Effector memory CD8-positive, alpha-beta T cell (primary cell): ENCODE measurements at places on chromosomes 16 and 17.

DNA sequence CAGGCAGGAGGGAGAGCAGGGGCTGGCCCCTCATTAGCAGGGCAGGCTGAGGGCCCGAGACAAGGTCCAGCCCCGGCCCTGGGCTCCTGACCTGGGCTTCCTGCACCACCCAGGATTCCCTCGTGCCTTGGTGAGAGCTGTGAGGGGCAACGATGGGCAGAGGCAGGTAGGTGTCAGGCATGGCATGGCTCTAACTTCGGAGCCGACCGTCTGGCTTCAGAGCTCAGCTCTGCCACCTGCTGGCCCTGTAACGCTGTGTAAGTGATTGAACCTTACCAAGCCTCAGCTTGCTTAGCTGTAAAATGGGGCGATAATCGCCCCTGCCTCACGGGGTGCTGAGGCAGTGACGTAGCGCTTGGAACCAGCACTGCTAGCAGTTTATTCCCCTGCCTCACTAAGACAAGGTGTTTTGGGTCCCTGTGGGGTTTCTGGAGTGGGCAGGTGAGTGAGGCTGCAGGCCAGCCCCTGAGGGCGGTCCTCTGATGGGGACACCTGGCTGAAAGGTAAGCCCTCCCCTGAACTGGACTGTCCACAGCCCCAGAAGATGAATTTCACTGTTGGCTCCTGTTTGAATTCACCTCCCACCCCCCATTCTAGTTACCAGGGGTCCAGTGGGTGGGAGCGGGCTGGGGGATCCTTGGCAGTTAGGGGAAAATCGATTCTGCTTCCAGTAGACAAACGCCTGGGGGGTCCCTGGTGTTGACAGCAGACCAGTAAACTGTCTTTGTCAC lies 184.8 kb upstream of the GSE1 start:
- peak; percentile 45 for DNase-seq

- DNase-seq: no peak
Observed at GRCh38 chr16:9091867-9092281, 430 bp downstream of the HAPSTR1 start.

- DNase-seq: no peak
Observed at GRCh38 chr17:20228860-20229259, 219.7 kb downstream of the SPECC1 start.

DNA sequence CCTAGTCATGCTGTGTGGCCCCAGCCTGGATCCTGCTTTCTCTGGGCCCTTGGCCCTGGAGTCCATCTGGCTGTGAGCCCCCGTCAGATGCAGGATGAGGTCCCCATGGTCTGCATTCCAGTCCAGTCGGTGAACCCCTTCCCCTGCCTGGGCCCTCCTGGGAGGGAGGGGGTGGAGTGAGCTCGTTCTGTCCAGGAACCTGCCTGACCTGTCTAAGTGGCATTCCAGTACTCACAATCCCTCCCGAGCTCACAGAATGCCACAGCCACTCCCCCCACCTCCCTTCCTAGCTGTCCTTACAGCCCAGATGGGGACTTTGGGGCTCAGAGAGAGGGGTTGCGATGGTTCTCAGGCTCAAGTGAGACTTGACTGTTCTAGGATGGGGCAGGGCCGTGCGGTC lies 15.5 kb downstream of the SPNS2 start:
- no peak for DNase-seq

DNA sequence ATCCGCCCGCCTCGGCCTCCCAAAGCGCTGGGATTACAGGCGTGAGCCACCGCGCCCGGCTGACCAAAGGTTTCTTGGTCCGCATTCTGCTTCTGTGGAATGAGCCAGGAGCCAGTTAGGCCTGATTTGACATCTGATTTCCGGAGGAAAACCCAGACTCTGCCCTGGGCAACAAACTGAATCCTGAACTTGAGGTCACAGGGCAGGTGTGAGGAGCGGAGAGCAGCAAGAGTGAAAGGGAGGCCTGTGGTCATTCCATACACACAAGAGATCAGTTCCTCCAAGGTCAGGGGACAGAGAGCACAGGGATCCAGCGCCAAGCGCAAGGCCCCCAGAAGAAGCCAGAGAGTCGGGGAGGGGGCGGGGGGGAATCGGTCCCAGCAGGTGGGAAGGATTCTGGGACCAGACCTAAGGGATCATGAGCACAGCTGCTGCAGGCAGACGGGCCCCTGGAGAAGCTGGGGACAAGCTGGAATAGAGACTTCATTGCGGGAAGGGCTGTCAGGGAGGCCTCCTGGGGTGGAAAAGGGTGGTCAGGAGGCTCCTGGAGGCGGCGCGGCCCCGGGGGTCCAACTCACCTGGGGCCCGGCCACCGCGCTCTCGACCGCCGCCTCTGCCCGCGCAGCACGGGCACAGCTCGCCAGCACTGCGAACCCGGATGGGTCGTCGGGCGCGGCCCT lies 436 bp downstream of the SHPK start:
- DNase-seq: no peak

DNA sequence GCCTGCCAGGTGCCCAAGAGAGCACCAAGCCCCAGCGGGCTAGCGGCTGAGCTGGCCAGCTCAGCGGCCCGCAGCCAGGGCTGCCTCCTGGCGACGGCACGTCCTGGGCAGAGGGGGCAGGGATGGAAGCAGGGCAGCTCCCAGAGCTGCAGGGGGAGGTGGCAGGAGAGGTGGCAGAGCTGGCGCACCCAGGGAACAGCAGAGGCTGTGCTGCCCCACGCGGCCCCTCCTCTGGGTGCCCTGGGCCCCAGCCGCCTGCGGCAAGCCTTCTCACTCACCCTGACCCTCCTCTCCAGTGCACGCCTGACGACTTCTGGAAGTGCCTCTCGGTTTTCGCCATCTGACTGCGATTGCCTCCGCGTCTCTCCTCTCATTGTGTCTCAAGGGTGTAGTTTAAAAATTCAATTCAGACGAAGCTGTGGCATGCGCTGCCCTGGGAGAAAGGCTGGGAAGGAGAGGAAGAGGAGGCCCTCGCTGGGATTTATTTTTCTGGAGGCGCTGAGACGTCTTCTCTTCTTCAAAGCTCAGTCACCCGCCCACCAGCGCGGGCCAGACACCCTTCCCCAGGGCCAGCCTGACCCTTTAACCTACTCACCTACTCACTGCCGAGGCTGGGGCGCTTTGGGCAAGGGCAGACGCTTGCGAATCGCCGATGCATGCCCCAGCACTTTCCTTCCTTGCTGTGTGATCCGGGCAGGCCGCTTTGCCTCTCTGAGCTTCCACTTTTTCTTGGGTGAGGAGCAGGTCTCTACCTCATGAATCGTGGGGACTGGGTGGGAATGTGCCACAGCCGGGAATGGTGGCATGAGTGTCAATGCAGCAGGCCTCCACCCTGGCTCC lies 24.9 kb downstream of the GSE1 start:
- DNase-seq: no peak

GRCh38 chr16:89115216-89115861 lies 21.7 kb downstream of the ACSF3 start:
- DNase-seq: peak; percentile 84

- no peak for DNase-seq
Observed at GRCh38 chr17:67111327-67111726, 67.0 kb downstream of the CACNG1 start.

DNA sequence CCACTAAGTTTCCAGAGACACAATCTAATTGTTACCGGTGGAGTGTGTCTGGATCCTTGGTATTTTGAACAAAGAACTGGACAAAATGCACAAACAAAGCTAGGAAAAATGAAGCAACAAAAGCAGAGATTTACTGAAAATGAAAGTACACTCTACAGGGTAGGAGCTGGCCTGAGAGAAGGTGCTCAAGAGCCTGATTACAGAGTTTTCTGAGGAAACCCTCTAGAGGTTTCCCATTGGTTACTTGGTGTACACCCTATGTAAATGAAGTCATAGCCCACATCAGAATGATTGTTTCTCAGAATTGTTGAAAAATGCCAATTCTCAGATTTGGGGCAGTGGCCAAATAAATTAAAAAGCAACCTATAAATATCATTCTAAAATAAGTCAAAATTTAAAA lies 436.4 kb downstream of the KCNJ18 start:
- no peak for DNase-seq

GRCh38 chr17:14092808-14093207 lies 23.5 kb downstream of the COX10 start:
- no peak for DNase-seq

GRCh38 chr17:65055280-65055707 lies 1.2 kb downstream of the GNA13 start:
- no peak for DNase-seq

- no peak for DNase-seq
Observed at GRCh38 chr16:1989209-1990100, at the start of gene SYNGR3. Gene SYNGR3, plus strand, starts transcription at chr16:1989970. Its CDS starts 133 bp downstream, at chr16:1990103.

DNA sequence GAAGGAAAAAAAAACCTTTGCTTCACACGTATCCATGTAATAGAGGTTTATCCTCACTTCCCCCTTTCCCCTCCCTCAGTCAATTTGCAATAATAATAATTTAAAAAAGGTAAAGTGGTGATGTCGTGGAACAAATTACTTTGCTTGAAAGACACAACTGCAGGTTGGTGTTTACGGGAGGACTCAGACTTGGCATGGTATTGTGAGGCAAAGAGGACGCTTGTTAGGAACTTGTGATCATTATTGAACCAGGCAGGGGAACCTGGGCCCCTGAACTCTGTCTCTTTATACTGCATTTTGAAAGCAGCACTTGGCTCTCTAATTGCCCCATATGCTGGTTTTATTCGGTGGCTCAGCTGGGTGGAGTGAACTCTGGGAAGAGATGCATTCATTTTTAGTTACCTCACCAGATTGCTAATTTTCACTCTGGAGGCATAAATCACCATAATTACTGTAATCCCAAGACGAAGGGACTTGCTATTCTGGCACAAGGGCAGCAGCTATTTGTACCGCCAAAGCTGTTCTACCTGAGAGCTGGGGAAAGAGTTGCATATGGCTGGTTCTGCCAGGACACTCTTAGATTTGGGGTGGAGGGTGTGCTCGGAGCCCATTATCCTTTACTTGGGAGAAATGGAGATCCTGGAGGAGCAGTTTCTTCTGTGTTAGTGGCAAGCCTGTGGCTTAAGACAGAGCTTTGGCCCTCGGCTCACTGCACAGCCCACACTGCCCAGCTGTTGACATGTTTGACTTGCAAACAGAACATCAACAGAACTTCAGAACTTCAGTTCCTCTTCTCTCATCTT lies 5.7 kb upstream of the DHX8 start:
- no peak for DNase-seq

DNA sequence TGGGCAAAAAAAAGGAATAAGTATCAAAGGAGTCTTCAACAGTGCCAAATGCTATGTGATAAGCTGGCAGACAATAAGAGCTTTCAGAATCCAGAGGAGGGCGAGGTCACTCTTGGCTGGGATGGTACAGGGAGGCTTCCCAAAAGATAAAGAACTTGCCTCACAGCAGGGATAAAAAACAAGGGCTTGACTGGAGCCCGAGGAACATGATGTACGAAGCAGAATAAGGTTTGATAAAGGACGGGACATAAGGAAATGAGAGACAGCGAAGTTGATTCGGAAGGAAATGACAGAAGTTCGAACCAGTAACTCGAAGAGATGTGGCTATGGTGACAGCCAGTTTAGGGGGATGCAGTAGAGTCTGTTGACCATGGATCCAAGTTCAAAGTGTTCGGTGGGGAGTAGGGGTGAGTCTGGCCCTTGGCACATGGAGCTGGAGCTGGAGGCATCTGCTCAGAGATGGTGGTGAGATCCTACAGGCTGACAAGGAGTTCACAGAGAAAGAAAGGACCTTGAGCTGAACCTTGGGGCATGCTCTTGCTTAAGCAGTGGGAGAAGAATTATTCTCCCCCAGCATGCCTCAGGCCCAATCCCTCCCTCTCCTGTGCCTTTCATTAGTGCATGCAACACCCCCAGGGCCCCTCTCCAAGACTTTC lies 137.6 kb upstream of the RCVRN start:
- no peak for DNase-seq

- no peak for DNase-seq
Observed at GRCh38 chr17:58269557-58270291, 11.0 kb downstream of the MPO start.

DNA sequence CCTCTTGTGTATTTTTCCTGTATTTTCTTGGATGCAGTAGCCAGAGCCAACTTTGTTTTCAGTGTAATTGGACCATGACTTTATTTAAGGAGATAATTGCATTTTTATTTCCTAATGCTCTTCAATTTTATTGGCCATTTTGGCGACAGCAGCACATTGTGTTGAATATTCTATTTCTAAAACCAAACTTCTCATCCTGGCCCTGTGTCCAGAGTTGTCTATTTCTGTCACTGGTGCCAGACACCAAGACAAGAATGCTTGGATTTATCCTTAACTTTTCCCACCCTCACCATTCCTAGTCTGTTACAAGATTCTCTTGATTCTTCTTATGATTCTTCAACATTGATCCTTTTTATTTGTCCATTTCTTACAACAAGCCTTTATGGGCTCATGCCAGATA lies 37.1 kb downstream of the ARHGAP44 start:
- no peak for DNase-seq

- DNase-seq: no peak
Observed at GRCh38 chr17:69762359-69762758, 312.7 kb upstream of the KCNJ16 start.

GRCh38 chr16:75919664-75920063 lies 193.4 kb upstream of the CPHXL start:
- no peak for DNase-seq

DNA sequence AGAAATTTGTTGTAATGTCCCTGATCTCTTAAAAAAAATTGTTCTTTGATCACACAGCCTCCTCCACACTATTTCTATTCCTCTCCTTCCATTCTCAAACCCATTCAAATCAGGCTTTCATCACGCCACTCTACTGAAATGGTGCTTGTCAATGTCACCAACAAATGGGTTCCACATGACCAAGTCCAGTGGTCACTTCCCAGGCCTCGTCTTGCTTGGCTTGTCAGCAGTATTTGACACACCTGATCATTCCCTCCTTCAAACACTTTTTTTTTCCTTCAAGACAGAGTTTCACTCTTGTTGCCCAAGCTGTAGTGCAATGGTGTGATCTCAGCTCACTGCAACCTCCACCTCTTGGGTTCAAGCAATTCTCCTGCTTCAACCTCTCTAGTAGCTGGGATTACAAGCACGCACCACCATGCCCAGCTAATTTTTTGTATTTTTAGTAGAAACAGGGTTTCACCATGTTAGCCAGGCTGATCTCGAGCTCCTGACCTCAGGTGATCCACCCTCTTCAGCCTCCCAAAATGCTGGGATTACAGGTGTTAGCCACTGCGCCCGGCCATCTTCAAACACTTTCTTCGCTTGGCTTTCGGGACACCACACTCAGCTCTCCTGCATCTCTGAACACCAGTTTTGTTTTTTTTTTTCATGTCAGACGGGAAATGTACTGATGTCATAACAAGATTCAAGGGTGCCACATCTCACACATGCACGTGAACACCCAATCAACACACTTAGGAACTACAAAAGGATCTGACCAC lies 18.3 kb downstream of the NQO1 start:
- no peak for DNase-seq

GRCh38 chr16:15644267-15644961 lies 1.5 kb upstream of the MARF1 start:
- no peak for DNase-seq
